Activated T-cell treated with anti-CD3 and anti-CD28 coated beads, Interleukin-2, amount 50 U/mL, for 72 hours (primary cell): ENCODE measurements at places on chromosomes 13 and 19. TPM values are rescaled to one million over a fixed set of nuclear protein-coding genes. Genes with fewer than 3 reads are reported as not detected.

DNA sequence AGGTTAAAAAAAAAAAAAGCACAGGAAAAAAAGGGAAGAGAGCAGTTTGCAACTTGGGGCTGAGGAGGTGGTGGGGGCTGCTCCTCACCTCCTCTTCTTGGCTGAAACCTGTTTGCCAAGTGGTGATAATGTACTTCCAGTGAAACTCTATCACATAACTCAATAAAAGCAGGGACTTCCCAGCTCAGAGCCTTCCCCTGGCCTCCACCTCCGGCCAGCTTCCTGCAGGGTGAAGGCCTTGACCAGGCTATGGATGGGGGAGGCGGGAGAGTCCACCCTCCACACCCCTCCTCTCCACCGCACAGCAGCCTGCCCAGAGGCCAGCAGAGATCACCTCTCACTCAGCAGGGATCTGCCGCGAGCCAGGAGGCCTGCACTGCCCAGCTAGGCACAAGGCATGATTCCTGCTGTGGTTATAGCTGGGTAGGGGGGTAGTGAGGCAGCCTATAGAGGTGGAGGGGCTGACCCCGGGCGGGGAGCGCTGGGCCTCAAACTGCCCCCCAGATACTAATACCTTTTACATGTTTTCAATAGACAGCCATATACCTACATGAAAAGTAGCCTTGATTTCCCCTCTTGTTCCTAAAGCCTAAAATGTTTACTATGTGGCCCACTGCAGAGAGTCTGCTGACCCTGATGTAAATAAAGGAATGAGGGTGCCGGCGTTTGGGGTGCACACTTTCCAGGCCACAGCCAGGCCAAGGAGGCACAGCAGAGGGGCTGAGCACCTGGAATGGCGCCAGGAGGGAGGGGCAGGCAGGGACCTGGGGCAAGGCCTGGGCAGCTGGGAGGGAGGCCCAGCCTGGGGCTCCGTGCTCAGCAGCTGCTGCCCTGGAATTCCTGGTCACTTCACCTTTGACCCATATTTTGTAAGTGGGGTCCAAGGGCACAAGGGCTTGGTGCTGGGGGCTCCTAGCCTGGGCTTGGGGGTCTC is 10.3 kb downstream of the ZNF787 start:
- no peak for DNase-seq

- no peak for DNase-seq
Observed at GRCh38 chr19:29704562-29705558, 10.2 kb downstream of the C19orf12 start.

DNA sequence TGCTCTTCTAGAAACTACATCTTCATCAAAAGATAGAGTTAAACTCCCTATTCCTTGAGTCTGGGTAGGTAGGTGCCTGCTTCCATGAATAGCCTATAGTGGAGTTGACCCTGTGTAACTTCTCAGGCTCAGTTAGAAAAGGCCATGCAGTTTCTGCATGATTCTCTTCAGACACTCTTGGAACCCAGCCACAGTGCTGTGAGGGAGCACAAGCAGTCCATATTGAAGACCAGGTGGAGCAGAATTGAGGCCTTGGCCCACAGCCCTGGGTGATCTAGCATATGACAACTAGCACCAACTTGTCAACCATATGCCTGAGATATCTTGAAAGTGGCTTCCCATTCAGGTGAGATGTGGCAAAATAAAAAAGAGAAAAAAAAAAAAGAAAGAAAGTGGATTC is 10.3 kb upstream of the PAN3 start:
- no peak for DNase-seq

DNA sequence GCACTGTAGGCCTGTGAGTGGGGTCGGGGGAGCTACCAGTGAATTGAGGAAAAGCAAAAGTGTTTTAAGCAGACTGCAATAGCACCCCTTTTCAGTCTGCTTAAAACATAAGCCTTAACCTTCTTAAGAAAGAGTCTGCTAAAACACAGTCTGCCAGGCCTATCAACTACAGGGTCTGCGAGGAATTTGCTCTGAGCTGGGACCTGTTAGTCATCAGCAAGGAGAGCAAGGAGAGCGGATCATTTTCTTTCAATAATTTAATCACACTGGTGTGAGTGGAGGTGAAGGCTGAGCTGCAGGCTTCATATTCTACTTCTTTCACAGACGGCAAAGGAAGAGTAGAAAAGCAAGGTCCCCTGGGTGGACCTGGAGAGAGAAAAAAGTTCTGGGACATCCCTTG is 342.7 kb downstream of the ENOX1 start:
- DNase-seq, result no peak

ZNF583 gene
- total RNA-seq, result 2.3 TPM

CTU1 gene
- 11.9 TPM for total RNA-seq
